Left colon (tissue), 2 donors: ENCODE measurements at places on chromosomes 11 and 22. TPM values are rescaled to one million over a fixed set of nuclear protein-coding genes. Genes with fewer than 3 reads are reported as not detected.
A peak's percentile ranks its signal among the peaks of the same experiment; 100 is the strongest.

GRCh38 chr11:117863383-117863782, 13.1 kb downstream of the FXYD6 start:
- no peak for DNase-seq

DNA sequence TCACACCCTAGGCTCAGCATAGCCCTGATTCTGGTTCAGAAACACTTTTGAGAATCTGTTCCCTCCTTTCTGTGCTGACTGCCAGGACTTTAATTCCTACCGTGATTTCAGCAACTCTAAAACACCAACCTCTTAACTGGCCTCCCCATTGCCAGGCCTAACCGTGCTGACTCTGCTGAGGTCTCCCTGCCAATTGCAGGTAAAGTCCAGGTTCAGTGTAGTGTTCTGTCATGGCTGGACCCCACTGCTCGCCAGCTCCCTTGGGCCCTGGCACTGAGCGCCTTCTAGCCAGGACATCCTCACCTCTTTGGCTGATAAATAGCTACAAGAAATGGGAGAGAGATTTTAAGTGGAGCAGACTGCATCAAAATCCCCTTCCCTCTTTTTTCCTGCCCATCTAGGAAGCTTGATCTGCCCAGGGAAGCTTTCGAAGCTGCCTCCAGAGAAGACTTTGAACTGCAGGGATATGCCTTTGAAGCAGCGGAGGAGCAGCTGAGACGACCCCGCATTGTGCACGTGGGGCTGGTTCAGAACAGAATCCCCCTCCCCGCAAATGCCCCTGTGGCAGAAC, 4.7 kb downstream of the UPB1 start:
- no peak for DNase-seq

- no peak for DNase-seq
Measured at GRCh38 chr22:48248901-48249455, 1486.5 kb downstream of the TBC1D22A start.

DNA sequence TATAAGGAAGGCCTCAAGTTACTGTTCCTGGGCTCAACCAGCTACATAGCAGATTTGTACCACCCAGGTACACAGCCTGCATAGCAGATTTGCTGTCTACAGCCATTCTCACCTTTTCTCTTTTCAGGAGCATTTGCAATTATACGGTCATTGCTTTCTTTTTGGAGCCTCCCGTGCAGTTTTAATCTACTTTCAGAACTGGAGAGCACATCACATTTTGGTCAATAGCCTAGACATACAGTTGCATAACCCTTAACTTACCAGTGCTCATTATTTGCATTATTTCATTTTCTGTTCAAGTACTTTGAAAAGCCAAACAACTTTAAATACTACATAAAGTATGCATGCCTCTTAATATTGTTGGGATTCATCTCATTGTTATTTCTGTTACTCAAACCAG, 150.5 kb upstream of the SORL1-AS1 start:
- no peak for DNase-seq

GRCh38 chr11:82321206-82321605, 412.5 kb downstream of the FAM181B start:
- no peak for DNase-seq

DNA sequence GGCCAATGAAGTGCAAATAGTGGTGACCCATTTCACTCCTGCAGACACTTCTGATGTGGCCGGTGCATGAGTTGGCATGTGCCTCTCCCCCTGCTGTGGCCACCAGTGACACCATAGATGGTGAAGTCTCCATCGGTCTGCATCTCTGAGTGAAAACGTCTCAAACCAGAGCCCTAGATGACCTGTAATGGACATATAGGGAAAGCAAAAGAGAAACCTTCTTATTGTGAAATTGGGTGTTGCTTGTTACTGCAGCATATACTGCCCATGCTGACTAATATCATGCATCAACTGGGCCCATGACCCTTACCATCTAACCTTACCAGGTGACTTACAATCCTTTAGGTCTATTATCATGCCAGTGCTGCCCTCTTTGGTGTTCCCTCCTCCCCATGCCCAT, 11.7 kb upstream of the VPS37C start:
- DNase-seq: no peak

GRCh38 chr11:27991736-27992135, 116.2 kb downstream of the KIF18A start:
- no peak for DNase-seq

DNA sequence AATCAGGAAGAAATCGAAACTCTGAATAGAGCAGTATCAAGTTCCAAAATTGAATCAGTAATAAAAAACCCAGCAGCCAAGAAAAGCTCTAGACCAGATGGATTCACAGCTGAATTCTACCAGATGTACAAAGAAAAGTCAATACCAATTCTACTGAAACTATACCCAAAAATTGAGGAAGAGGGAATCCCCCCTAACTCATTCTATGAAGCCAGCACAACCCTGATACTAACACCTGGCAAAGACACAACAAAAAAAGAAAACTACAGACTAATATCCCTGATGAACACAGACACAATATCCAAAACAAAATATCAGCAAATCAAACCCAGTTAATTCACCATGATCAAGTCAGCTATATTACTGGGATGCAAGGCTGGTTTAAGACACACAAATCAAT, 97.7 kb downstream of the ZC3H12C start:
- DNase-seq: no peak

GRCh38 chr22:30574095-30574981, at the start of gene GAL3ST1:
Gene GAL3ST1 (minus strand): TSS chr22:30574665. CDS start chr22:30557392, 17,273 bp downstream.
- DNase-seq: peak; percentile 77

DNA sequence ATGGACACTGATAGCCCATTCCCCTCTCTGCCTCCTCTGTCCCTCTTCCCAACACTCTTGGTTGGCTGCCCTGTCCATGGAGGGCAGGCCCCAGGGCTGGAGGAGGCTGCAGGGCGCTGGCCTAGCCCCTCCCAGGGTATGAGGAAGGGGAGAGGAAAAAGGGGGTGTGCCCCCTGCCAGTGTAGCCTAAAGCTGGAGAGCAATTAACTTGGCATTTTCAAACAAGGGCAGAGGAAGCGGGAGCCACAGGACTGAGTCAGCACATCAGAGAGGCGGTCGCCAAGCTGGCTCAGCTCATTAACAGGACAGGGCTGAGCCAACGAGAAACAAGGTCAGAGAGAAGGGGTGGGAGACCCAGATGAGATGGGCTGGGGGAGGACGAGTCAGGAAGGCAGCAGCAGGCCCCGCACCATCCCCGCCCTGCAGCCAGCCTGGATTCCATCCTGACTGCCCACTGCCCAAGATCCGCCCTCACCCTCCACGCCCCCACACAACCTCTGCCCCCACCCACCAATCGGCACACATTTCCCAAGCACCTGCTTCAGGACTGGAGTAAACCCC, 76.3 kb downstream of the BUD13 start:
- no peak for DNase-seq

DNA sequence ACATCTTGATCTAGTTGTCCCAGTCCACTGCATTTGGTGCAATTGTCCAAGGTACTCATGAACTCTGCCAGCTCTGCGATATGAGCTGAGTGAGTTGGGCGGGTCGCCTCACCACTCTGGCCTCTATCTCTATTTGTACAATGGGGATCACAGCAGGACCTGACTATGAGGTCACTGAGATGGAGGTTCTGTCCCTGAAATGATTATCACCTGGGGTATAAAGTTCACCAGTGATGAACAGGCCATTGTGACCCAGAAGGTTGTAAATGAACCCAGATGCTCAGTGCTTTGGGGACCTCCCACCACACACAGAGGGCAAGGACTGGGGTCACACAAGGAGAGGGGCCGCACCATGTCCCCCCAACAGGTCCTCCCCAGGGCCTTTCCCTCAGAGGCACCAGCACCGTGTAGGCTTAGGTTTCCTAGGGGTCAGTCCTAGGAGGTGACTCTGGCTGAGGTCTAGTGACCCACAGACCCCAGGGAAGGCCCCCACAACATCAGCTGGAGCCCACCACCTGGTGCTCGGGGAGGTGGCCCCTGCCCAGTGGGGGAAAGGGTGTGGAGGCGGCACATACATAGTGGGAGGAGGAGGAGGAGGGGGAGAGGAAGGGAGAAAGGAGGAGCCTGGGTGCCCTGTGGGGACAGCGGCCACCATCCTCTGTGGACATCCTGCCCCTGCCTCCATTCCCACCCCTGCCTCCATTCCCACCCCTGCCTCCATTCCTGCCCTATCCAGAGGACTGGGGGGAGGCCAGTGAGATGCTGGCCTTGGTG, 25.0 kb upstream of the IGLL1 start:
- no peak for DNase-seq

DNA sequence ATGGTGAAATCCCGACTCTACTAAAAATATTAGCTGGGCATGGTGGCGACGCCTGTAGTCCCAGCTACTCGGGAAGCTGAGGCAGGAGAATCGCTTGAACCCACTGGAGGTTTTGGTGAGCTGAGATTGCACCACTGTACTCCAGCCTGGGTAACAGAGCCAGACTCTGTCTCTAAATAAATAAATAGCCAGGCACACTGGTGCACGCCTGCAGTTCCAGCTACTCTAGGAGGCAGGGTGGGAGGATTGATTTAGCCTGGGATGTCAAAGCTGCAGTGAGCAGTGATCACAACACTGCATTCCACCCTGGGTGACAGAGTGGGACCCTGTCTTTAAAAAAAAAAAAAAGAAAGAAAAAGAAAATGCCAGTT, 17.4 kb downstream of the SUSD2 start:
- DNase-seq: no peak

GRCh38 chr22:46619830-46620501, at the start of gene GRAMD4:
Gene GRAMD4 (plus strand): TSS chr22:46620386. CDS start chr22:46626800, 6,414 bp downstream.
- no peak for DNase-seq

- DNase-seq: no peak
Measured at GRCh38 chr11:125360066-125360465, 136.0 kb downstream of the FEZ1 start.

- DNase-seq: no peak
Measured at GRCh38 chr11:113313601-113314000, 782 bp upstream of the TTC12 start.

- DNase-seq: no peak
Measured at GRCh38 chr22:36253523-36254490, 874 bp downstream of the APOL1 start.

GRCh38 chr11:84408946-84409411, 1122.8 kb upstream of the CCDC90B start:
- no peak for DNase-seq

GRCh38 chr22:46515208-46516111, 22.0 kb downstream of the CELSR1 start:
- no peak for DNase-seq

GRCh38 chr11:64085906-64086257, 50.2 kb downstream of the FLRT1 start:
- DNase-seq: no peak

DNA sequence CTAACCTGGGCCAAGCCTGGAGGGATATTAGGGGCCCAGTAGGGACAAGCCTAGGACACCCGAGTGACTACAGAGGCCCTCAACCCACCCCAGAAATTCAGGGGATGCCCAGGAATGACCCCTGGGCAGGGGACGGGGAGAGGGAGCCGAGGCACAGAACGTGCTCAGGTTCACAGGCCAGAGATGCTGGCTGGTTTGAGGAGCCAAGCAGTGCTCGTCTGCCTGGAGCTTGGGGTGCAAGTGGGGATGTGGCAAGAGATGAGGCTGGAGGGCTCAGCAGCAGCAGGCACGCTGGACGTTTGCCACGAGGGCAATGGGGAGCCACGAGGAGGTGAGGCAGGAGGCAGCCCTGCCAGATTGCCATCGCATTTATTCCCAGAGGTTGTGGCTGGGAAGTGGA, 34.0 kb upstream of the EMID1 start:
- DNase-seq: no peak

DNA sequence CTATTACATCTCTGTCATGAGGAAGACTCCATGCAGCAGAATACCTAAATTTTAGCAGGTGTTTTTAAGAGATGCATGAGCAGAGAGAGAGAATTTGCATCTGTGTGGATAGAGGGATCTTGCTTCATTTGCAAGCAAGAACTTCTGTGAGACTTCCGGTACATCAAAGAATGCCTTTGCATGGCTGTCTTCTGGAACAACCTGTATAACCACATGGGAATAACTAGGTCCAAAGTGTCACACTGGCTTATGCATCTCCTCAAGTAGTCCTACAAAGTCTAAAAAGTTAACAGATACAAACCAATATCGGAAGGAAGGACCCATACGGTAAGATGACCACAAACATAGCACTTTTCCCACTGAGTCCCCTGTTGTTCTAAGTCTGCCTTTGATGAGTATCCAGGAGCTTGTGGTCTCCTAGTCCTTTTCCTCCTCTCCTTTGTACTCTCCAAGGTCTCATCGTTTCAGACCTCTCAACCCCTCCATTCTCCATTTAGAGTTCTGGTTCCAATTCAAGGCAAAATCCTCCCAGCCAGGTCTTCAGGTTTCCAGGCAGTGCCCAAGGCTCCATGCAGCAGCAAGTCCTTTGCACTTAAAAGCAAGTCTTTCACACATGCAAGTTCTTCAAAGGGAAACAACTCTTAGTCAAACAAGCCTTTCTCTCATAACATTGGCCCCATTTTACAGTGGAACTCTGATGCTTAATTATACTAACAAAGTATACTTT, 581.7 kb upstream of the ARHGAP42 start:
- no peak for DNase-seq

GRCh38 chr11:119093942-119094815, 7.5 kb downstream of the DPAGT1 start:
- no peak for DNase-seq

- DNase-seq: no peak
Measured at GRCh38 chr22:41561335-41561734, 525 bp downstream of the CSDC2 start.

- DNase-seq: no peak
Measured at GRCh38 chr22:17264321-17265052, 45.3 kb upstream of the ADA2 start.

GRCh38 chr11:35404388-35404775, 15.0 kb downstream of the SLC1A2 start:
- DNase-seq: no peak

DNA sequence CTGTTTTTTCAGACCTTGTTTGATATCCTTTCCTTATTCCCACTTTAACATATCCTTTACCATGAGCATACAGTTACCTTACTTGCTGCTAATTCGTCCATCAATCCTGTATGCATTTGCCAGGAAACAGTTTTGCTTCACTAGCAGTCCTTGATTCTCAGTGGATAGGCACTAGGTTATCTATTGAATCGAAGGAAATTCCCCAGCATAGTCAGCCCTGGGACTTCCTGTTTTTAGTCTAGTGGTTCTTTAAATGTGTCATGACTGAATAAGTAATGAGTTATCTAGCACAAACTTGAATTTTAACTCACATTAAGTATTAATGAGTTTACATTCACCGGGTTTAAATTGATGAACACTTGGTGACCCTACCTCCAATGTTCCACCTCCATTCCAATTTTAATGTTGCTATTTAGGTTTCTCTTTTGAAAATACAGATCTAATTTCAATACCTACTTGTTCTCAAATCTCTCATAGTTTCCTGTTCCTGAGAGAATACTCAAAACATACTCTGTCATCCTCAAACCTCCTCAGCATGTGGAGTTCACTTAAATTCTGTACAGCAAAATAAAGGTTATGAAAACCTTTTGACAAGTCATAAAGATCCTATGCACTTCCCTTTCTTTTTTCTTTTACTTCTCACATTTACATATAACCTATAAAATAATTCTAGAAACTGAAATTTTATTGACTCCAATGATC, 1375.1 kb upstream of the TENM4 start:
- no peak for DNase-seq

Gene TPCN2
- 17.6 TPM for total RNA-seq

Gene KCNQ1OT1
- total RNA-seq: 1.9 TPM

Gene CD248
- 4.5 TPM for total RNA-seq

Gene DMC1
- 0.87 TPM for total RNA-seq

Gene CHCHD10
- total RNA-seq: 413 TPM

Gene PRR5L
- total RNA-seq: 172 TPM

Gene HORMAD2
- not detected for total RNA-seq

Gene DSCAML1
- total RNA-seq: 8.6 TPM
